ENCODE measurements at places on chromosomes 12 and 14. TPM values are rescaled to one million over a fixed set of nuclear protein-coding genes. Genes with fewer than 3 reads are reported as not detected.

- DNase-seq, result no peak
Observed at GRCh38 chr14:37237094-37237493, 39.4 kb downstream of the MIPOL1 start.

- no peak for DNase-seq
Observed at GRCh38 chr14:93329965-93330608, 2.7 kb downstream of the BTBD7 start.

GRCh38 chr12:105523164-105524057 lies 192.9 kb downstream of the C12orf75 start:
- peak; percentile 8 for DNase-seq

- DNase-seq, result no peak
Observed at GRCh38 chr12:71726548-71726947, 28.1 kb upstream of the RAB21 start.

GRCh38 chr12:131634037-131634436 lies 76.9 kb upstream of the SFSWAP start:
- no peak for DNase-seq

- no peak for DNase-seq
Observed at GRCh38 chr12:24797901-24798300, 151.0 kb downstream of the BCAT1 start.

GRCh38 chr14:78486621-78487020 lies 316.4 kb downstream of the NRXN3 start:
- DNase-seq, result no peak

DNA sequence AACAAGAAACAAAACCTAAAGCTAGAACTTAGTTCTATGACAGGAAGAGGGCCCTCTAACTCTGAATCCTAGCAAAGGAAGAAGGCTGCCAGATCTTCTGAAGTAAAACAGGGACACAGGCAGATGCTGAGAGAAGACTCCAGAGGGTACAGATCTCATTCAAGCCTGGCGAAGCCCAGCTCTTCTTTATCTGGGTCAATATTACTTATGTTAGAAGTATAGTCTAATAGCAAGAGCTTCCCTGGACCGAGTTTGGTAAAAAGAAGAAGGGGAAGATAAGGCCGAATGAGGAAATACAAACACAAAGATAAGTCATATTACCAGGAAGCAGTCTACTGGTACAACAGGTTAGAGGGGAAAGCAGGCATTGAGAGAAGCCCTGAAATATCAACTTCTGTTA lies 79.9 kb upstream of the CCDC91 start:
- DNase-seq, result no peak

DNA sequence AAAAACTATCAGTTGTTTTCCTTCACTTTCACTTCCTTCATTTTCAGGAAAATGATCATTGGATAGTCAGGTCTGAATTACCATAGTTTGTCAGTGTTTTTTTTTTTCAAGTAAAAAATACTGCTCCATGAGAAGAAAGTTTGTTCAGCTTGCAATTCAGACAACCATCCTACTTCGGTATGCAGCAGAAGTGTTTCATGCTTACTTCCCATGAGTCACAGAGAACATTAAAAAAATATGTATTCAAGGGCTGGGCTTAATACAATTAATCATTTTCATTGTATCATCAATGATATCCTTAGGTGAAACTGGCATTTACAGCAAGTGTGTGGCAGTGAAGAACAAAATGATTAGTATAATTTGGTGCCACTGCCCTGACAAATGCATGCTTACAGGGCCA lies 21.6 kb downstream of the PYM1 start:
- no peak for DNase-seq

DNA sequence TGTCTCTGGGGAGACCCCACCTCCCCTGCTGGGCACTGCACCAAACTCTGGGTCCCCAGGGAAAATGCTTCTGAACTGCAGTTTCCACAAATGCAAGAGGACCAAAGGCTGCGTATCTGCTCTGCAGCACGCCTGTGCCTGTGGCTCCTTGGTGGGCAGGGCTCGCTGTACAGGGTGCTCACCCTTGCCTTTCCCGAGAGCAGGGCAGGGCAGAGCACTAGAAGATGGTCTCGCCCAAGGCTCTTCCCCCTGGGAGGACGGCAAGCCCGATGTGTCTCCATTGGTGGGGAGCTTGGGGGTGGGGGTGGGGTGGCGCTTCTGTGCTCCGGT lies 175.3 kb upstream of the RTL1 start:
- no peak for DNase-seq

EIF5 gene
- total RNA-seq, result 265 TPM

LRIG3 gene
- 0.58 TPM for total RNA-seq

LMO3 gene
- total RNA-seq, result not detected

DHRS2 gene
- 3.7 TPM for total RNA-seq

NOXRED1 gene
- not detected for total RNA-seq
